ENCODE measurements at places on chromosomes 6 and 20.
A peak's percentile ranks its signal among the peaks of the same experiment; 100 is the strongest.

- DNase-seq = no peak
These were observed 296.7 kb downstream of the CDH26 start for GRCh38 chr20:60254901-60255411.

DNA sequence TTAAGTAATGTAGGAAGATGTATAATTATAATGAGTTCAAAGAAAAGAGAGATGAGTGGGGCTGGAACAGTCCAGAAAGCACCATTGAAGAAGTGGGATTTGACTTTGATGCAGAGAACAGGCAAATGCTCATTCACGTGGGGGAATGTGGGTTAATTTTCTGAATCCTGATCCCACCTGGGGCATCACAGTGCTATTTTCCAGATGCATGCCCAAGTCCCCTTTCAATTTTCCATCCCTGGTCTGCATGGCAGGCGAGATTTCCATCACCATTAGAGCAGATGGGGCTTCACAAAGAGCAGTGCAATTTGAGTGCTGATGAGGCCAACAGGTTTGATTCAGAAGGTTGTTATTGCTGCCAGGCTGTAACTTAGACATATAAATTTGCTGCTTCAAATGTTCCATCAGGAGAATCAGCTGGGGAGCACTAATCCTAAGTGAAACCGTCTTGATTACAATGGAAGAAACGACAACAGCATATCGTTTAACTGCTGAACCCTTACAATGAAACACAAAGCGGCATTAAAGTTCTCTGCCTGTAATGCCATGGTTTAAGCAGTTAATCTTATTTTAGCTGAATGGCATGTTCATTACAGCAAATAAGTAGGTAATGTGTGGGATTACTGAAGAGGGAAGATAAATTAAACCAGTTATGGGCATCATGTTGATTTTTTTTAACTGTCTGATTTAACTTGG is 45.2 kb downstream of the OSTM1 start:
- DNase-seq = peak; percentile 21

DNA sequence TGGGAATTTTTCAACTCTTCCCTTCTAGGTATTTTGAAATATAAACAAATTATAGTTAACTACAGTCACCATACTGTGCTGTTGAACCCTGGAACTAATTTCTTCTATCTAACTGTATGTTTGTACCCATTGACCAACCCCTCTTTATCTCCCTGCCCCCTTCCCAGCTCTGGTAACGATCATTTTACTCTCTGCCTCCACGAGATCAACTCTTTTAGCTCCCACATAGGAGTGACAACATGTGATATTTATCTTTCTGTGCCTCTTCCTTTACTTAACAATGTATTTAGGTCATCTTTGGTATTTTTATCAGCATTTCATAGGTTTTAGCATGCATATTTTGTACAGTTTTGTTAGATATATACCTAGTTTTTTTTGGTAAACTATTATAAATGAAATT is 45.9 kb downstream of the ASXL1 start:
- no peak for DNase-seq

DNA sequence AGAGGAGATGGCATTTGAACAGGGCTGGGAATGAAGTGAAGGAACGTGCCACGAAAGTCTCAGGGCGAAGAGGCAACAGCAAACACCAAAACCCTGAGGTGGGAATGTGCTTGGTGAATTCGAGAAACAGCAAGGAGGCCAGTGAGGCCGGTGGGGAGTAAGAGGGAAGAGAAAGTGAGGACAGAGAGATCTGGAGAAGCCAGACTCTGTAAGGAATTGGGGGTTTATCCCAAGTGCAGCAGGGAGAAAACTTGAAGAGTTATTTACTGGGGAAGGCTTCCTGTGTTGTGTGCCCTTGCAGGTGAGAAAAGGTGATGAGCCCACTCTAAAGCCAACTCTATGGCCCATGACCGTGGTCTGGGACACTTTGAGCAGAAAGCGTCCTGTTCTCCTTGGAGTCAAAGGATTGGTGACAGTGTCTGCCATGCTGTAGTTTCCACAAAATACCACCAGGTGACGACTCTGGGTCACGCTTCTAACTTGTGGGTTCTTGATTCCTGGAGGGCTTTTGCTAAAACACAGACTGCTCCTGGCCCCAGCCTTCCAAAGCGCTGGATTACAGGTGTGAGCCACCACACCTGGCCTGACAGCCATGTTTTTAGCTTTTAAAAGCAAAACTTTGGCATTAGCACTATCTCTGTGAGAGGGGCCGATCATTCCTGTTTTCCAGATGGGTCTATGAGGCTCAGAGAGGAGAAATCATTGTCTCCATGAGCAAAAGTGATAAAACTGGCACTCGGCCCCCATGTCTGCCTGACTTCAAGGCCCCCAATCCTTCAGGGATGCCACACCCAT is 18.0 kb upstream of the CSNK2A1 start:
- peak; percentile 76 for DNase-seq

- DNase-seq = peak; percentile 47
These were observed 28.1 kb downstream of the SNRNP48 start for GRCh38 chr6:7617801-7618764.

GRCh38 chr20:58634521-58635278 is 16.4 kb upstream of the STX16 start:
- peak; percentile 87 for DNase-seq

- DNase-seq = no peak
These were observed 45.7 kb downstream of the TSPYL4 start for GRCh38 chr6:116208056-116208785.

DNA sequence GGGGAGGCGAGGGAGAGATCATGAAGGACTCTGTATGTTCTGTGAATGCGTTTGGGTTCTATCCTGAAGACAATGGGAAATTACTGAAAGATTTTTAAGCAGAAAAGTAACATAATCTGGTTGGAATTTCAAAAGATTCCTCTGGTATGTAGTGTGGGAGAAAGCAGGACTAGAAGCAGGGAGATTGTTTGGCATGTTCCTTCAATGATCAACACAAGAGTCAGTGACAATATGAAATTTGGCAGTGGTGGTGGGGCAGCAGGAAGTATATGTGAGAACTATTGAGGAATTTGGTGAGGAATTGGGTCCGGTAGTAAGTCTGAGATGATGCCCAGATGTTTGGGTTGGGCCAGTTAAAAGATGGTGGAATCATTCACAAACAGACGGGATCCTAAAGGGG is 348.7 kb downstream of the CD83 start:
- DNase-seq = no peak

DNA sequence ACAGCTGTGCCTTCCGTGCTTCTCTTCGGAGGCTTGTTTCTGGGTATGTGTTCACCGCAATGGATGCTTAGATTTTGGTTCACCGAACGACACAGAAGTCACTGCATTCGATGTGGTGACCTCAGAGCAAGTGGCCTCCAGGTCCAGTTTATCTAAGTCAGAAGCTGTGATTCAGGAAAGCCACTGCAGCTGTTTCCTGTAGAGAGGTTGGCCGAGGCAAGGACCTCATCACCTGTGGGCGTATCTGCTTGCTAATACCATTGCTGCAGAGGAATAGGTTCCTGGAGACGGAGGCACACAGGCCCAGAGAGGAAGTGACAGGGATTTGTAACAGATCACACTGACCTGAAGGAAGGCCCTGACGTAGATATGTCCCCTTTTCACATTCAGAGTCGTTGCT is 82.7 kb downstream of the FARS2 start:
- no peak for DNase-seq

GRCh38 chr6:123803504-123804013 is at the start of gene NKAIN2:
NKAIN2 (plus strand) TSS chr6:123803865.
- DNase-seq = no peak

Measured in right hindlimb (tissue), 1 donor.